ENCODE measurements at places on chromosomes 6 and 20. TPM values are rescaled to one million over a fixed set of nuclear protein-coding genes. Genes with fewer than 3 reads are reported as not detected.
A peak's percentile ranks its signal among the peaks of the same experiment; 100 is the strongest.

DNA sequence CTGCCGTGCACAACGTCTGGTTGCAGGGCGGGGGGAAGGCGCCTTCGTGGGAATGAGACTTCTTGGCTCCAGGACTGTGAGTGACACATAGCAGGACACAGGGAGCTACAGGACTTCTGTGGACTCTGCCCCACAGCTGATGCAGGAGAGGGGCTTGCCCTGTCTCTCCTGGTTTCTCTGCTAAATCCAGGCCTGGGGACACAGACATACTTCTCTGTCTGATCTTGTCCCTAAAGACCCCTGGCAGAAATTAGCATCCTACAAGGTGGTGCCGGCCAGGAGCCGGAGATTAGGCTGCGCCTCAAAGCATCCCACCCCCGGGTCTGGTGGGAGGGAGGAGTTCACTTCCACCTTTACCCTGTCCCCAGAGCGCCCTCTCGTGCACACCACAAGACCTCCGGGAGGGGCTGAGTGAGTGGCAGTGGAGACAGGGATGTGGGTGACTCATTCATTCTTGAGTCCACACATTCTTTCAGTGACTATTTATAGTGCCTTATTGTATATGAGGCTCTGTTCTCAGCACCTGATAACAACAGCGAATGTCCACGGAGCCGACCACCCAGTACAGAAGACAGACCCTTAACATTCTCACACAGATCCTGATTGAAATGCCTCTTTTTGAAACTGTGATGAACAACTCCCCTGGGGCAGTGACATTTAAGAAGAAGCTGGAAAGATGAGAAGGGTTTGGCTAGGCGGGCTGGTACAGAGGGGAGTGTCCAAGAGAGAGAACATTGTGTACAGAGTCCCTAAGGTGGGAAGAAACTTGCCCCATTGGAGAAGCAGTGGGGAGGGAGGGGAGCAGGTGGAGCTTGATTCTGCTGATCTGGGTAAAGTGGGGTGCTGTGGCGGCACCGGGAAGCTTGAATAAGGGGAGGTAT, 39.0 kb downstream of the GMPR start:
- peak; percentile 55 for DNase-seq

DNA sequence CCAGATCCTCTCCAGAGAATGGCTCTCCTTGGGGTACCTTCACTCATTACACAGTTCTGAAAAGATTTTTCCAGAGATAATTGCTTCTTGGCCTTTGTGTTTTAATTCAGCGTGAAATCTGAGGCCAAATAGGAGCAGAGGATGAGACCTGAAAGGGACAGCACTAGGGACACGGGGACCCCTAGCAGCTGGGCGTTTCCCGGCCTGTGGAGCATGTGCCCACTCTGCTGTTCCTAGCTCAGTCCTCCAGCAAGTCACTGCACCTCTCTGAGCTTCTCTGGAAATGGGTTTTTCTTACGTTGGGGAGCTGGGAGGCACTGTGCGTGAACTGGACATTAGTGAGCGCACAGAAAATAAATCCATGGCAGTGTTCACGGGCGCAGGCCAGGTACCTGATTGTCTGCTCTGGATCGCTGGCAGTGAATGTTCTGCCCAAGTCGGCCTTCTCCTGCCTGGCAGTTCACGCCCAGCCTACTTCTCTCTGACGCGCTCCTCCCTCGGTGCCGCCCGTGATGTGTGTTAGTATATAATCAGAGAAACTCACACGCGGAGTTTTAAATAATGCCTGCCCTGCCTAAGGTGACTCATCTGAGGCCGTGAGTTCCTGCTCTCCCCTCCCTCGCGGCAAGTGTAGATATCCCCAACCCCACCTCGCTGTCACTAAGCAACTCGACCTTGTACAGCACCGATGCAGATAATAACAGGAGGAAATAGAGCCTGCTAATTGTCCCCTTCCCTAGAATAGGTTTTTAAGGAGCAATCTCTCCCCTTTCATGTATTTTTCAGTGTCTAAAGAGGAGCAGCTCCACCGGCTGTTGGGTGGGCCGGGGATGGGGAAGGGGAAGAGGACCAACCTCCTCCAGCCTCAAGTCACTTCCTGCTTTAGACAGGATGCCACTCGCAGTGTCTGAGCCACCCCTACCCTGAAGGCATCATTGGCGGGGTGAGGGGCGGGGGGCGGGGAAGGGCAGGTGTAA, 2.7 kb upstream of the TUBB2A start:
- DNase-seq, result no peak

DNA sequence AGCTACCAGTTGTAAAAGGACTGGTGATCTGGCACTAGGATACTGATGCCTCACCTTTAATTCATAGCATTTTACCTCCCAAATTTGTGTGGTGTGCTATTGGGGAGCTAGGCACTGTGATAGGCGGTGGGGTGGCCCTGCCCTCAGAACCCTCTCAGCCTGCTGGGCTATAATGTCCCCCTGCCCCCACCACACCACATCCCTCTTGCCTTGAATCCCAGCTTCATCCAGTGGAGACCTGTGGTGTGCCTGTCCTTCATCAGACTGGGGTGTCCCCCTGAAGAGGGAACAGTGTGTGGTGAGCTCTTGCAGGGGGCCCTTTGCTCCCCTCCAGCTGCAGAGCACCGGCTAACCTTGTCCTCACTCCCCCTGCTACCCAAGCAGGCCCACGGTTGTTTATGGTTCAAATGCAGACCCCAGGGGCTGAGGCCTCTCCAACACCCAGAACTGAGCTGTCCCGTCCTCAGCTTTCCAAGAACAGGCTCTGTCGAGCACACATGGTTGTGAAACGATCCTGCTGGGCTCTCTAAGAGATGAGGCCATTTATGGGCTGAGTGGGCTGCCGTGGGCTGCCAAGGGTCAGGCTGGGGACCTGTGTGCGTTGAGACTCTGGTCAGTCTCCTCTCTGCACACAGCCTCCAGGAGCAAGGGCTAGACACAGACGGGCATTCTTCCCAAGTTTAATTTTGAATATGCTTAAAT, 26.9 kb upstream of the VEGFA start:
- DNase-seq, result no peak

- DNase-seq, result peak; percentile 3
These were observed 130.6 kb upstream of the INSM1 start for GRCh38 chr20:20237093-20237959.

DNA sequence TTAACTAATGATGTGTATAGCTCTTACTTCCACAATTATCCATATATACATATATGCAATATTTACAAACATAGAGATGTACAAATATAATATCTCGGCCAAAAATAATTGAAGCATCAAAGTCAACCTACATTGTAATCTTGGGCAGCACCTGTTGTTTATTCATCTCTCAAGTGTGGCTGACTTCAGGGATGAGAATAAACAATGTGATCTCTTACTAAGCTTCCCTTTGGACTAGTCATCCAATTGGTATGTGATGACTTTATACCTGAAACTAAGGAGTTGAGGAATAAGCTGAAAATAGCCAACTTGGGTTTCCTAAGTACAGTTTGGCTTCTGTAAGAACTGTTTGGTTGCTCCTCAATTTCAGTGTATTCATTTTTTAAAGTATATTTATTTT, 256.6 kb downstream of the KHDC1L start:
- peak; percentile 29 for DNase-seq

GRCh38 chr6:5338177-5338960, 77.1 kb downstream of the FARS2 start:
- DNase-seq, result no peak

DNA sequence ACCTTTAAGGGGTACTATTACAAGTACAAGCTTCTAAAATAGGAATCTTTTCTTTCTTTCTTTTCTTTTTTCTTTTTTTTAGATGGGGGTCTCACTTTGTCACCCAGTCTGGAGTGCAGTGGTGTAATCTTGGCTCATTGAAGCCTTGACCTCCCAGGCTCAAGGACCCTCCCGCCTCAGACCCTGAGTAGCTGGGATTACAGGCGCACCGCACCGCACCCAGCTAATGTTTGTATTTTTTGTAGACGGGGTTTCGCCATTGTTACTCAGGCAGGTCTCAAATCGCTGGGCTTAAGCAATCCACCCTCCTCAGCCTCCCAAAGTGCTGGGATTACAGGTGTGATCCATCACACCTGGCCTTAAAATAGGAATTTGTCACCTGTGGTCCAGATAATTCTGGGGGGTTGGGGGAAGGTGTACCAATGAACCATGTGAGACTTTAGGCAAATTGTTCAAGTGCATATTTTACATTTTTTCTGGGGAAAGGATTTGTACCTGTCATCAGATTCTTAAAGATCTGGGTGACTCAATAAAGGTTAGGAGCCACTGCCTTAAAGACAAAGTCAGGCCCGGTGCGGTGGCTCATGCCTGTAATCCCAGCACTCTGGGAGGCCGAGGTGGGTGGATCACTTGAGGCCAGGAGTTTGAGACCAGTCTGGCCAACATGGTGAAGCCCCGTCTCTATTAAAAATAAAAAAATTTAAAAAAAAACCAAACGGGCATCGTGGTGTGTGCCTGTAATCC, 19.7 kb upstream of the SYNJ2 start:
- DNase-seq, result no peak

GRCh38 chr20:55793986-55794385, 211.3 kb downstream of the CBLN4 start:
- DNase-seq, result no peak

DNA sequence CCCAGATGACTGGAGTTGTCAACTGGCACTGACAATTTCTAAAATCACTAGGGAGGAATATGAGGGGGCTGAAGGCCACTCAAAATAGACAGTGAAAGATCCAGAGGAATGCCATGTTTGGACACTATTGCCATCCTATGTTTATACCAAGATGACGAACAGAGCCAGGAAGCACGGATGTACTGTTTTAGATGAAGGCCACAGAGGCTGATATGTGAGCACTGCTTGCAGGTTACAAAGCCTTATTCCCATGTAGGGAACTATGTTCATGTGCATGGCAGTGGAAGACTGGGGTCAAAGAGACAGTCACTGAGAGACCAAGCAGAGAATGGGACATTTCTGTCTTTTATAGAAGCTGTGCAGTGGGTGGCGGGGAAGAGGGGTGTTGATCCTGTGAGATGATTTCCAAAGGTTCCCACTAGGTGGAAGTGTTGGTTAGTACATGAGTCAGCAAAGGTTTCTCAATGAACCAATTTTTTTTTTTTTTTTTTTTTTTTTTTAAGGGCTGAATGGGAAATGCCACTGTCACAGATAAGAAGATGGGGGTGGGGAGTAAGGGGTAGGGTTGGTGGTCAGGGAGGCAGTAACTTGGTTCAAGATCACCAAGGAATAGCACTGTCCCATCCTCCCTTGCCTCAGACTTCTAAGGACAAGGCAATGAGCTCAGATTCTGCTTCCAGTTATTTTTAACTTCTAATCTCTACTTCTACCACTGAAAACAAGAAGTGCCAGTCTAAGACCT, 46.7 kb upstream of the MOCS1 start:
- DNase-seq, result no peak

GRCh38 chr20:3402453-3402852, 5.0 kb downstream of the DNAAF9 start:
- DNase-seq, result no peak

- no peak for DNase-seq
These were observed 486.9 kb downstream of the PKHD1 start for GRCh38 chr6:51600514-51600913.

DNA sequence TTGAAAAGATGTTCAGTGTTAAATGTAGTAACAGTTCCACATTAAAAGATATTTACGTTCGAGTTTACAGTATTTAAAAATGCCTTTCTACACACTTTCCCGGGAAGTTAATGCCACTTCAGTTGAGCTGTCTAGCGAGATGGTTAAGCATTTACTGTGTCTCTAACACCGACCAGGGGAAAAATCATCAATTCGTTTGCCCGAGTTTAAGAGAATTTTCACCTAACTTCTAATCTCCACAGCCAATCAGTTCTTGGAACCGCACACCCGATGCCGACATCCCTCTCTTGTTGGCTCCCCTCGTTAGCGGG, 58.2 kb downstream of the FAM217A start:
- no peak for DNase-seq

DNA sequence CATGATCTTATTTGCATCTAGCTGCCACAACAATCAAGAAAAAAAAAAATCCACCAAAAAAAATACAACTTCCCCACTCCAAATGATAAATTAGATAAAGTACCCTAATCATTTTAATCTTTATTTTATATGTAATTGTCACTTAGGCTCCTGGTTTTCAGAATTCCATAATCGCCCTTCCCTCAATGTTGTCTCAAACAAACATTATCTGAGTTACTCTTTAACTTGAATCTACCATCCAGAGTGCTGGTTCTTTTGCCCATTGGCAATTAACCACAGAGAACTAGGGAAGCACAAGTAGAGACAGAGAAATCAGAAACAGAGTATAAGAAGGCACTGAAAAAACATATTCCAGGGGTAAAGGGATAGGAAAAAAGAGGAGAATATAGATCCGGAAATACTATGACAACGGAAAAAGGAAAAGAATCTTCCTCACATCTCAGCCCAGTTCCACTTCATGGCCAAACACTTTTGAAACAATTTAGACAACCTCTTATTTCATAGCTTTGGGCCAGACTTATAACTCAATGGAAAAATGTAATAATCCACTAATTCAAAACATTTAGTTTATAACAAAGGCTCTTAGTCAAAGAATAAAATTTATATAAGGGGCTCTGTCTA, 861 bp upstream of the NHSL1 start:
- no peak for DNase-seq

GRCh38 chr6:113209315-113209714, 647.8 kb upstream of the MARCKS start:
- DNase-seq, result no peak

- DNase-seq, result no peak
These were observed 342.0 kb downstream of the SOX4 start for GRCh38 chr6:21935561-21936028.

DNA sequence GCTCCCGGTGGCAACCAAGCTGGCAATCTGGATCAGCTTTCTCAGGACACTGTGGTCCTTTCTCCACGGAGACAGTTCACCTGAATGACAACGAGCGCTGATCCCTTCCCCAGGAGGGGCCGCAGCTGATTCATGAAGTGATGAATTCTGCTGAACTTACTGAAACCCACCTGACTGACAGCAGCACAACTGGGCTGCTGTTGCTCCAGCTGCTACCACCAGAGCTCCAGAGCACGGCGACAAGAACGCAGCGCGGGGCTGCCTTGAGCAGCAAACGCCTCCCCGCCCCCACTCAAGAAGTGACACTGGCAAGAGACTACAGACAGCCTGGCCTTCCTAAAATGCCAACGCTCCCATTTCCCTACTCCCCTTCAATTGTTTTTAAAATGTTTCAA, 10.0 kb downstream of the PXDC1 start:
- DNase-seq, result no peak

DNA sequence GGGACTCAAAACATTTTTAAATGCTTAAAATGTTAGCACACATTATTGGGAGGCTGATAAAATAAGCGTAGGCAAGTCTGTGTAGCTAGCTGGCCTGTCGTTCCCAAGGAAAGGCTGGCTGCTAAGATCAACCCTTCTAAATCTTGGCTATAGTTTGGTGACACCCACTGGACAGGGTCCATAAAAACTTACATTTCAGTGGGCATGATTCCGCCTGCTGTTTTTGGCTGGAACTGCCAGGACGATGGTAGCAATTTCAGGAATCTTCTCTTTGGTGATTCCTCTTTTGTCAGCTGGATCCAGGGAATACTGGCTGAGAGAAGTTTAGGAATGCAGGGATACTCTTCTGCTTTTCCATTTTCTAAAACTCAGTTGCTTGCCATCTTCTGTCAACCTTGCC, 162.2 kb downstream of the NKAIN2 start:
- DNase-seq, result no peak

HLA-DQA2 gene
- polyA plus RNA-seq, result not detected

DEFB124 gene
- polyA plus RNA-seq, result not detected

SLA2 gene
- not detected for polyA plus RNA-seq

DSN1 gene
- polyA plus RNA-seq, result 8.7 TPM

CNKSR3 gene
- polyA plus RNA-seq, result 10.1 TPM

Measured in AG04450 (cell line).